Fibroblast of skin of left quadriceps (primary cell): ENCODE measurements at places on chromosomes 7 and 10.

- no peak for DNase-seq
These were observed 31.2 kb downstream of the CFAP46 start for GRCh38 chr10:132910901-132911785.

DNA sequence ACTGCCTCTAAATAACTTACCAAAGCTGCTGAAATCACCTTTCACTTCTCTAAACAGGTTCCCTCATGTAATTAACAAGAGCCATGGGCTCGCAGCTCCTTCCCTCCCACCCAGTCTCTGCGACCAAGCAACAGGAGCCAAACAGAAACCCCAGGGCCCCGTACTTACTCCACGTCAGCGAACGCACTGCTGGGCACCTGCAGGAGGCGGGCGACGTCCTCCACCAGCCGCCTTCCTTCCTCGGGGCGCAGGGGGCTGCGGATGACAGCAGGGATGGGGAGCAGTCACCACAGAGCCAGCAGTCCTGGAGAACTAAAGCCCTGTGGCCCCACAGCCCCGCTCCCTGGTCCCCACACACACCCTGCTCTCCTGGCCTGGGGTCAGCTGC, 477.0 kb downstream of the PTPRN2 start:
- DNase-seq: no peak

DNA sequence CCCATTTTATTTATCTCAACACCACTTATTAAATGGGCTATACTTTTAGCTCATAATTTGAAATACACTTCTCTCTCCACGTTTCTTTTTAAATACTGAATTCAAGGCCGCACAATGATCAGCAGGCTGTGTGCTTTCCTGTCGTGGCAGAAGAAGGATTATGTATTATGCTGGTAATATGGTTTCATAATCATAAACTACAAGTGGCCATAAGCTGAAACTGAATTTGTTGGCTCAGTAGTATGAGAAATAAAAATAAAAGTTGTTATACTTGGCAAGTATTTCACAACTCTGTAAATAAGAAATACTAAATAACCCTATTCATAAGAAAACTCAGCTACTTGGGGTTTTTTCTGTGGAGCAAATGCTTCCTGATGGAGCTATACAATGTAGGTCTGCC, 313.6 kb downstream of the DOCK4 start:
- no peak for DNase-seq

GRCh38 chr7:17236603-17237002, 61.8 kb upstream of the AHR start:
- DNase-seq: no peak

GRCh38 chr10:24851629-24852028, 100.8 kb downstream of the PRTFDC1 start:
- DNase-seq: no peak

- DNase-seq: peak; percentile 65
These were observed 23.9 kb upstream of the SEPHS1 start for GRCh38 chr10:13371897-13372470.

GRCh38 chr7:78924581-78924980, 528.9 kb downstream of the MAGI2 start:
- DNase-seq: peak; percentile 20

DNA sequence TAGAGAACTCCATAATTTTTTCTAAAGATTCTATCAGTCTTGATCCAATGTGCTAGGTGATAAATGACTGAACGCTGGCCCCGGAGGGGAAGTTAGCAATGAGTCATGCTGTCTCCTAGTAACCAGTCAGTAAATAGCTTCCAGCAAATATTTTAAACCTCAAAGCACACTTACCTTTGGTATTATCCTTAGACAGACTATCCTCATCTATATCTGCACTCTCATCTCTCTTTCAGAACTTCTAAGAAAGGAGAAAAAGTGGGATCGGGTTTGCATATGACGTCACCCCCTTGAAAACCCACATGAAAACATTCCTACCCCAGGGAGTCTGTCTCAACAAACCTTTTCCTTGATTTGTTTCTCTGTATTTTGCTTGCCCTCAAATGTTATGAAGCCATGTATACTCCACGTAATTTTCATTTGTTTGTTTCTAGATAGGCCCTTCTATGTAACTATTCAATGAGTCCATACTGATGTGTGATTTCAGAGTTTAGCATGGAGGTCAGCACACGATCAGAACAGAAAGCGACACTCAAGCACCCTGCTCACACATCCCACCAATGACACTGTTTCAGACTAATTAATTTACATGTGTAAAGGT, 174.9 kb upstream of the NRP1 start:
- DNase-seq: peak; percentile 62

DNA sequence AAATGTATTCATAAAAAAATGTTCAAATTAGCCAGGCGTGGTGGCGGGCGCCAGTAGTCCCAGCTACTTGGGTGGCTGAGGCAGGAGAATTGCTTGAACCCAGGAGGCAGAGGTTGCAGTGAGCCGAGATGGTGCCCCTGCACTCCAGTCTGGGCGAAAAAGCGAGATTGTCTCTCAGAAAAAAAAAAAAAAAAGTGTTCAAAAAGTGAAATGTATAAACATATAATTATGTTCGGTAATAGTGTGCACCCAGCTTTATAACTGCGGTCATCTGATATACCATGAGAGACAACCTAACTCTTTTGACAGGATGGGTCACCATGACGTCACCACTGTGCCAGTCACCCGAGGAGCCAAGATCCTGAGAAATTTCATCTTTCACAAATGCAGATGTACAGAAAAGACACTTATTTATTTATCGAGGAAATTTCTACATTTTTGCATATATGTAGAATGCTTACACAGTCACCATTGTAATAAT, 594 bp upstream of the RP9 start:
- DNase-seq: no peak

GRCh38 chr7:31695859-31696614, 9.0 kb downstream of the PPP1R17 start:
- DNase-seq: no peak

GRCh38 chr10:104406715-104407650, 53.4 kb downstream of the CFAP58 start:
- DNase-seq: peak; percentile 20

DNA sequence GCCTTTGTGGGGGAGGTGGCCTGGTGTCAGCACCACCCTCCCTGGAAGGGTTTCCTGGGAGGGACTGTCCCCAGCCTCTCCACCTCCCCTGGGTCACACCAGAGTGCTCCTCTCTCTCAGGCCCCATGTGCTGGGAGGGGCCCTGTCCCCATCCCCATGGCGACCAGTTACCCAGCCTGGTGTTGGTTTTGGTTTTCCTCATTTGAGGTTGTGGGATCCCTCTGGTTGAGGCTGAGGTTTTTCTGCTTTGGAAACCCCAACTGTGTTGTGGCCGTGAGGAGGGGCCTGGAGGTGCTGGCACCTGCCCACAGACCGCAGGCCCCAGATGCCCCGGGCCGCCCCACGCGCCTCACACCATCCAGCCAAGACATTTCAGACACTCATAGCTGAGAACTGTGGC, 106.3 kb downstream of the GRK5 start:
- DNase-seq: no peak

- DNase-seq: no peak
These were observed 65.0 kb upstream of the PFKP start for GRCh38 chr10:3002304-3002703.

DNA sequence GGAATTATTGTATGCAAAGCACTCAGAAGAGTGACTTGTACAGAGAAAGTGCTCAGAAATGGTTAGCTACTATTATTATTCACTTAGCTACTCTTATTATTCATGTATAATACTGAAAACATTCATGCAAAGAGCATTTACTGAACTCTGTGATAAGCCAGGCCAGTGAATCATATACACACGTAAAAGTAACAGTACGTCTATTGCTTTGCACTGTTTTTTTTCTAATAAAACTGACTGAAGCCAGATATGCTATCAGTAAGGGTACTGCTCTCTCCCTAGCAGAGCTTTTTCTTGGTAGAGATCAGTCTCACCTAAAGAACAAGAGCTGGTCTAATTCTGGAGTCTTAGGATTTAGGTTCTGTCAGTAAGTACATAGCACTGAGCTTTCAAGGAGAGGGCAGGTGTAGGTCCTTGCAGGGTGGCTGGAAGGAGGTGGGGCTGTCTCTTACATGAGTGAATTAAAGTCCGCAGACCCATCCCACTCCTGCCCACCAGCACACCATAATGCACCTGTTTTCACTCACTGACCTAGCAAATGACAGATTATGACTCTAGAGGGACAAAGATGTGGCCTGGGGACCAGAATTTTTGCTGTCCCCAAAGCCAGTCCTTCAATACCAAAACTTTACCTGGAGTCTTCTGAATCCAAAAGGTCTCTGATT, 145.9 kb downstream of the ARID5B start:
- no peak for DNase-seq

GRCh38 chr10:132021046-132021445, 39.3 kb upstream of the BNIP3 start:
- DNase-seq: no peak

GRCh38 chr10:16478801-16479200, 42.0 kb downstream of the PTER start:
- no peak for DNase-seq

DNA sequence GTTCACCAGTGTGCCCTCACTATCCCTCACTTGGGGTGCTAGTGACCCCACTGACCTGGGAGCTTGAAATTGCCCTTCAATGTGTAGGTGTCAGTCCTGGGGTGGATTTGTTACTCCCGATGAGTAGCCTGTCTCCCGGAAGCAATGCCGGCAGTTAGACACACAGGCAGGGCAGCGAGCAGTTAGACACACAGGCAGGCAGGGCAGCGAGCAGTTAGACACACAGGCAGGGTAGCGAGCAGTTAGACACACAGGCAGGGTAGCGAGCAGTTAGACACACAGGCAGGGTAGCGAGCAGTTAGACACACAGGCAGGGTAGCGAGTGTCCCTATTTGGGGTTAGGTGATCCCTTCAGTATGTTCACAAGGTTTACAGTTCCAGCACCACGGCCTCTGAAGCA, 44.0 kb downstream of the VWA2 start:
- no peak for DNase-seq

- no peak for DNase-seq
These were observed 60.8 kb upstream of the PLPP4 start for GRCh38 chr10:120396228-120396627.
